Stimulated activated naive CD4-positive, alpha-beta T cell (primary cell): ENCODE measurements at places on chromosomes 3 and 15.

DNA sequence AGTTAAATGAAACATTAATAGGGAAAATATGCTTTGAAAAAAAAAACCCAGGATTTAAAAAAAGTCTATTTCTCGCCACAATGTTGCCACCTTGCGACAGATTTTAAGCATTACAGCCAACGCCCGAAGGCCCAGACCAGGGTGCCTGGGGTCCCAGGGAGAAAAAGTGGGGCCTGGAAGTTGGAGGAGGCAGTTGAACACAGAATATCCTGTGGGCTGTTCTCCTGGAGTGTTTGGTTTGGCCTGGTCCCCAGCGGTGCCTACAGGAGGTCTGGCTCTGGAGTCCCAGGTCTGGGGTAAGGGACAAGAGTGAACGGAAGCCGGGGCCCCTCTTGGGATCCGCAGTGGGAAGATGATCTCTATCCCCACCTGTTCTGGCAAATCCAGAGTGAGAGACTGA, 3.4 kb downstream of the RNU6-1 start:
- peak; percentile 62 for DNase-seq

GRCh38 chr3:143183665-143183964, 64.0 kb downstream of the CHST2 start:
- no peak for DNase-seq

DNA sequence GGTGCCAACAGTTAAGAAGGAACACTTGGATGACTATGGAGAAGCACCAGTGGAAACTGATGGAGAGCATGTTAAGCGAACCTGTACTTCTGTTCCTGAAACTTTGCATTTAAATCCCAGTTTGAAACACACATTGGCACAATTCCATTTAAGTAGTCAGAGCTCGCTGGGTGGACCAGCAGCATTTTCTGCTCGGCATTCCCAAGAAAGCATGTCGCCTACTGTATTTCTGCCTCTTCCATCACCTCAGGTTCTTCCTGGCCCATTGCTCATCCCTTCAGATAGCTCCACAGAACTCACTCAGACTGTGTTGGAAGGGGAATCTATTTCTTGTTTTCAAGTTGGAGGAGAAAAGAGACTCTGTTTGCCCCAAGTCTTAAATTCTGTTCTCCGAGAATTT, 3.0 kb downstream of the SKIL start:
- no peak for DNase-seq

DNA sequence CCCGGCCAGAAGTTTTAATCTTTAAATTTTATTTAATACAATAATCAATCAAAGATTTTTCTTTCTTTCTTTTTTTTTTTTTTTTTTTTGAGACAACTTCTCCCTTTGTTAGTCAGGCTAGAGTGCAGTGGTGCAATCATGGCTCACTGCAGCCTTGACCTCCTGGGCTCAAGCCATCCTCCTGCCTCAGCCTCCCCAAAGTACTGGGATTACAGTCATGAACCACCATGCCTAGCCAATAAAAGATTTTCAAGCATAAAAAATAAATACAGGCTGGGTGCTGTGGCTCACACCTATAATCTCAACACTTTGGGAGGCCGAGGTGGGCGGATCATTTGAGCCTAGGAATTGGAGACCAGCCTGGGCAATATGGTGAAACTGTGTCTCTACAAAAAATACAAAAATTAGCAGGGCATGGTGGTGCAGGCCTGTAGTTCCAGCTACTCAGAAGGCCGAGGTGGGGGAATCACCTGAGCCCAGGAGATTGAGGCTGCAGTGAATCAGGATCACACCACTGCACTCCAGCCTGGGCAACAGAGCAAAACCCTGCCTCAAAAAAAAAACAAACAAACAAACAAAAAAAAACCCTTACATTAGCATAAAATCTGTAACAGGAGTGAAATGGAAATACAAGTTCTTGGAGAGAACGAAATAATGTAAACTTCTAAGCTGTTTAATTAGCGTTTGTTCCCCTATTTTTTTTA, 29.1 kb upstream of the SRP14 start:
- no peak for DNase-seq

DNA sequence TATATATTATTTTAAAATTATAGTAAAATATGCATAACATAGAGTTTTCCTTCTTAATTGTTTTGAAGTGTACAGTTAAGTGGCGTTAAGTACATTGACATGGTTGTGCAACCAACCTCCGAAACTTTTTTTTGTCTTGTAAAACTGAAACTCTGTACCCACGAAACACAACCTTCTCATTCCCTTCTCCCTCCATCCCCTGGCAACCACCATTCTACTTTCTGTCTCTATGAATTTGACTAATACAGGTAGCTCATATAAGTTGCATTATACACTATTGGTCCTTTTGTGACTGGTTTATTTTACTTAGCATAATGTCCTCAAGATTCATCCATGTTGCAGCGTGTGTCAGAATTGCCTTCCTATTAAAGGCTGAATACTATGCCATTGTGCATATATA, 179.4 kb downstream of the SATB1 start:
- no peak for DNase-seq

DNA sequence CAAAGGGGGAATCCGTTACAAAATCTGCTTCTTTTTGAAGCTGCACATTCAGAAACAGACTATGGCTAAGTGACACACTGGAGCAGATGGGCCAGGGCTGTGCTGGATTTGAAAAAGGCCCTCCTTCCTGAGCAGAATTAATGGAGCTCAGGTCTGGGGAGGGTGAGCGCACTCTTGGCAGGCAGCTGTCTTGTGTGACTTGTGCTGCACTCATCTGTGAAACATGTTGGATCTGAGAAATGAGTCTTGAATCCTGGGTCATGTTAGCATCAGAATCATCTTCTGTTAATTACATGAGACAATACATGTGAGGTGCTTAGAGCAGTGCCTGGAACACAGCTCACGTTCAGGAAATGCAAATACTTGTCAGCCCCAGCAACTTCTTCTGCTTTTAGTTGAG, 219.6 kb downstream of the THSD4 start:
- no peak for DNase-seq

DNA sequence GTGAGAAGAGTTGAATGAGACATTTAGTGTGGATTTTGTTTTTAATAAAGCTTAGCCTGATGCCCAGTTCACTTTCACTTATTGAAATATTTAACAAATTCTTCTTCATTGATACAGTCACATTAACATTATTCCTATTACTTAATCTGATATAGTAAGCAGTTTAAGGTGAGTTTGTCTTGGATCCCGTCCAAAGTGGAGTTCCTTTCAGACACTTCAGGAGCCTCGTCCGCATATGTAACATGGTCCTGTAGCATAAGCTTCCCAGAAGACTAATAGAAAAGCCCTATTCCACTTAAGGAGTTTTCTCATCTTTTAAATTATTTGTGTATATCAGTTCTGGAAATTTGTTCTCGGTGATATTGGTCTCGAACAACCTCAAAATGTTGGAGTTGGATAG, 39.7 kb upstream of the MLF1 start:
- no peak for DNase-seq

DNA sequence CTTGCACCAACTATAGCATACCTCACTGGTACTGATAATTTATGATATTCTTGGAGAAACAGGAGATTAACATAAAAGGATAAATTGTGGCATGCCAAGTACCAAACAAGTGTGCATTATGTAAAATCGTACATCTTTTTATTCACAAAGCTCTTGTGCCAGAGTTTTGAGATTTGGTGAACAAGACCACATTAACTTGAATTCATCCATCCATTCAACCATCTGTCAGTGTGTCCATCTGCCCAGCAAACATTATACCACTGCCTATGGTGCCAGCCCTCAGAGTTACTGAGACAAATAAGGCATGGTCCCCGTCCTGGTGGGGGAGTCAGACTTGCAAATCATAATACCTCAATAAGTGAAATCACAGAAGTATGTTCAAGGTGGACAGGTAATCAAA, 17.0 kb upstream of the NEO1 start:
- DNase-seq = no peak

DNA sequence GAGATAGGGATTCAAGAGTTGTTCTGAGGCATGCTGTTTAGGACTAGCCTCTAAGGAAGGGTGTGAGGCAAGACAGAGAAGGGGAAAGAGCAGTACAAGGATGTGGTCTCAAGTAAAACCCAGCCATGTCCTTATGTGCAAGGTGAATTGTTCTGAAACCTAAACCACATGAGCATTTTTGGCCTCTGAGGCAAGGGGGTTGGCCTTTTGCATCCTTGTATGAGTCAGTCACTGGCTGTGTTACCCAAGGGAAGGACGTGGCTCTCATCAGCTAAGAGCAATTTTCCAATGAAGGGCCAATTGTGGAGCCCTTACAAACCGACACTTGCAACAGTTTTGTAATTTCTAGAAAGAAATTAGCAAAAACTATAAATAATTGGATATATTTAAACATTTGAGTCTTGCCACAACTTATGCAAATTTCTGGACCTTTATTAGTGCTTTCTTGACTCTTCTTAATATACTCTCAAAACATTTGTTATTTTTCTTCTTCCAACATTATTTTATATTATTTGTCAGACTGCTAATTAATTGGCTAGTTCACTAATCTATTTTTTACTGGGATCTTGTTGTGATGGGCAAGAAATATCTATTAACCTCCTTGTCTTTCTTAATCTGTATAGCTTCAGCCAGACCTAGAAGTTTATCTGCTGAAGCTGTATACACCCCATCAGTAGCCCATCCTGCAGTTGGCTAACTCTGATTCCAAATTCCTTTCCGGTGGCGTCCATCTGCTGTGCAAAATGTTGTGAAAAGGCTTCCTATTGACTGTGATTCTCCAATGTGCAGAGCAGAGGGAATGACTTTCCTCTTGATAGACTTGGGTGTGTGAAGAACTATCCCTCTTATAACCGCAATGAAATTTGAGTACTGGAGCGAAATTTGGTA, 97.7 kb upstream of the P2RY1 start:
- no peak for DNase-seq

GRCh38 chr3:117281371-117281770, 571.8 kb downstream of the TUSC7 start:
- no peak for DNase-seq

- no peak for DNase-seq
Measured at GRCh38 chr3:71502066-71502625, 81.4 kb downstream of the FOXP1 start.

GRCh38 chr3:152676810-152677379, 158.0 kb upstream of the P2RY1 start:
- DNase-seq = no peak

DNA sequence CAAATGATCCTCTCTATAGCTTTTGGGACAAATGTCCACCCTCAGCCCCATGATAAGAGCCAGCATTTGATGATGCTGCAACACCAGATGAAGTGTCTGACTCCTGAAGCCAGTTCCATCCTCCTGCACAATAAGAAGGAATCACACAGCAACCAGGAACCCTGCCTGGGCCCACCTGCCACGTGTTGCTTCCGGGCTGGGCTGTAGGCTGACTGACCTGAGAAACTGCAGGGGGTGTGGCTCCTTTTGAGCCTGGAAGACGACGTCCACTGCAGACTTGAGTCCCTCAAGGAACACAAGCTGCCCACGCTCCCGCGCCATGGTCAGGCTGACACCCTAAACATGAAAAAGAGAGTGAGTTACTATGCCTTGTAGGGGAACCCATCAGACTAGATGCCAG, 9.4 kb downstream of the ELP6 start:
- no peak for DNase-seq

- DNase-seq = no peak
Measured at GRCh38 chr15:27535445-27536129, 563.5 kb downstream of the OCA2 start.

DNA sequence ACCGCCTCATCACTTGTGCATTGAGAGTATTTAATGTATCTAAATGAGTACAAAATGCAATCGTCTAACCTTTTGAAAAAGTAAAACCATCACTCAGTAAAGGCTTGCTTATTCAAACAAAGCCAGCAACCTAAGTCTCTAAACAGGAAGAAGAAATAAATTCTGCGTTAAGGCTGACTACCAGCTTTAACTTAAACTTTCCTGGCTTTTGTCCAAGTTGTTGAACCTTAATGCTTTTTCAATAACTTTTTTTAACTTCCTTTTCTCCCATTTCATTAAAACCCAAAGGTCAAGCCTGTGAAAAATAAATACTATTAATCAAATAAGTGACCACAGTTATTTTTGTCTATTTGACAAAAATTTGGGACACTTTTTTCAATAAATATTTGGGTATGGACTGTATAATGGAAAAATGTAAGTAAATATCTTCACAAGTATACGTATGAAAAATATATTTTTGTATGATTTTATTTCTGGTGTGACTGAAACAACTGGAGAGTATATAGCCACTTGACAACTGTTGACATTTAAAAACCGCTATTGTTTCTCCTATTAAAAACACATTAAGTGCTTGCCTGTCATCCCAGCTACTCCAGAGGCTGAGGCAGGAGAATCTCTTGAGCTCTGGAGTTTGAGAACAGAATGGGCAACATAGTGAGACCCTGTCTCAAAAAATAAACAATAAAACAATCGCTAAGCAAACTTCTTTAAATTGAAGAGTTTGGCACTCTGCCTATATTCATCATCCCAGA, 2.9 kb downstream of the KLHL24 start:
- DNase-seq = no peak

DNA sequence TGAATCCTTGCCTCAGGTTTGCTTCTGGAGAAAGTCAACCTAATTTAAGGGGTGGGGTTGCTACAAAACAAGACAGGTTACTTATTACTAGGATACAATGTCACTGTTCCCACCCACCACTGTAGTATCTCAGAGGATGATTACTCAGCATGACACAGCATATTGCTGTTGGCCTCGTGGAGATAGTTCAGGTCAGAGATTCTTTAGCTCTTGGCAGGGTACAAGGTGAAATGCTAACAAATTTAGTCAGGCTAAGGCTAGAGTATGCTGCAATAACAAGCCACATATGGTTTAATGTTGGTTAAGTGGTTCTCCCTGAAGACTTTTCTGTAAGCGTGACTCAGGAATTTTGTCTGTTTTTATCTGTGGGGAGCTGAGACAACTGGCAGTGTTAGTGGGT, 161.8 kb downstream of the EDEM1 start:
- no peak for DNase-seq

DNA sequence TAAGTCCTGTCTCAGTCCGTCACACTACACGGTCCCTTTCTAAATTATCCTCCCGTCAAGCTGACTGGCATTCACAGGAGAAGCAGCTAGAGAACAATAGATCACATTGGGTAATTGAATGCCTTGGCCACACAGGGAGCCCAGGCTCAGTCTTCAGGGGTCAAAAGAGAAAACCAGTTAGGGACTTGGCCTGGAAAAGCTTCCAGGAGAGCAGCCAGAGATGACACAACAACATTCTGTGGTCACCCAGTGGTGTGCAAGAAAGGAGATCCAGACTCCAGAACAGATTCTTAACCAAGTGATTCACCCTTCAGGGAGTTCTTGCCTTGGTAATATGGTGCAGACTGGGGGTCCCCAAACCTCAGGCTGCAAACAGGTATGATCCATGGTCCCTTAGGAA, 15.9 kb downstream of the ARHGAP31 start:
- DNase-seq = no peak
